ENCODE measurements at places on chromosomes 6 and 20.

DNA sequence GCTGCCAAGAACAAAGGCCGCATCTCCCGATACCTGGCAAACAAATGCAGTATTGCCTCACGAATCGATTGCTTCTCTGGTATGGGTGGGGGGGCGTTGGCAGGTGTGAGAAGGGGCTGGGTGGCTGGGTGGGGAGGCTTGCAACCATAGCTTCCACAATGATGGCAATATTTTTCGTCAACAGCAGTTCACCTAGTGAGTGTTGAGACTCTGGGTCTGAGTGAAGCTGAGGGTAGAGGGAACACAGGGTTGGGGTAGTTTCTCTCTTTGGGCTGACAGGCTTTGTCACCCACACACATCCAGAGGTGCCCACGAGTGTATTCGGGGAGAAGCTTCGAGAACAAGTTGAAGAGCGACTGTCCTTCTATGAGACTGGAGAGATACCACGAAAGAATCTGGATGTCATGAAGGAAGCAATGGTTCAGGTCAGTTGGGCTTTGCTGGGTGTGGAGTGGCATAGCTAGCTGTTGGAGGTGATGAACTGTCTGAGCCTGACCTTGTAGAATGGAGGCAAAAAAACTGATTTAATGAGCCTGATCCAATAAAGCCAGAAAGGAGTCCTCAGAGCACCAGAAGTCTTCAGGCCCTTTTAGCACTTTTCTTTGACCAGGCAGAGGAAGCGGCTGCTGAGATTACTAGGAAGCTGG is 4.2 kb downstream of the NOP56 start:
- no peak for DNase-seq

GRCh38 chr6:111871725-111872400 is 1.4 kb downstream of the FYN start:
- peak; percentile 79 for DNase-seq

DNA sequence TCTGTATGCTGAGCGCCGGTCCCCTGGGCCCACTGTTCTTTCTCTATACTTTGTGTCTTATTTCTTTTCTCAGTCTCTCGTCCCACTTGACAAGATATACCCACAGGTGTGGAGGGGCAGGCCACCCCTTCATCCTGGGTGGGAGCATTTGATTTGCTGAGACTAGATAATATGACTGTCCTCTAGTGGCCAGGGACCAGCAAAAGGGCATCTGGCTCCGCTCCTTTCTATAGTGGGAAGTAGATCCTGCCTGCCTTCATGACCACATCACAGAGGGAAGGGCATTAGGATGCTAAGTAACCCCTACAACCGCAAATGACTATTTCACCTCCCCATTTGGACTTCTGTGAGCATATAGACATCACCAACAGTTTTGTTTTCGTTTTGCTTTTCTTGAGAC is 64.5 kb downstream of the TRMT6 start:
- no peak for DNase-seq

DNA sequence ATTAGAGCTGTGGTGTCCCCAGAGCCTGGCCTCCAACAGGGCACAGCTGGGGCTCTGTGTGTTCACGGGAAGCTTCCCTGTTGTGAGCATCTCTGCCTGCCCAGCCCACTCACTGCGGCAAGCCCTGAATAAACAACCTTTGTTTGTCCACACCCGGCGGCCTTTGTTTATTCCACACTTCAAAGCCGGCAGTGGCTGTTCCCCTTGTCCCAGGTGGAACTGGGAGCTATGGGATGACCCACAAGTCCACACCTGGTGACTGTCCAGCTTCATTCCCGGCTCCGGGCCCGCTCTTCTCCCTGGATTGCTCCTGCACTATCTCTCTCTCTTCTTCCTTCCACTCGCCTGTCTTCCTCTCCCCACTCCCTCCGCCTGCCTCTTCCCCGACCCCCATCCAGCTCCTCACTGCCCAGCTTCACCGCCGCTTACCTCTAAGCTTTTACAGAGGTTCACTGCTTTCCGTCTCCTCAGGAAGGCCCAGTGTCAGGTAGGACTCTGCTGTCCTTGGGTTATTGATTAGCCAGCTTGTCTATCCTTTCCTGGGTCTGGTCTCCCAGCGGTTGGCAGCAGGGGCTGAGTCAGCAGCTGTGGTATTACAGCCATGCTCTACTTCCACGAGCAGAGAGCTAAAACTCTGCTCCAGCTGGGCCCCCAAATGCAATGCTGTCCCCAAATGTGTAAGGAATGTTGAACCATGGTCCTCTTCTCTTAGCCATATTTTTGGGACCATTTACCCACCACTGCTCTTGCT is 17.8 kb downstream of the DACT2 start:
- no peak for DNase-seq

GRCh38 chr6:158544428-158544827 is 15.5 kb upstream of the TMEM181 start:
- no peak for DNase-seq

DNA sequence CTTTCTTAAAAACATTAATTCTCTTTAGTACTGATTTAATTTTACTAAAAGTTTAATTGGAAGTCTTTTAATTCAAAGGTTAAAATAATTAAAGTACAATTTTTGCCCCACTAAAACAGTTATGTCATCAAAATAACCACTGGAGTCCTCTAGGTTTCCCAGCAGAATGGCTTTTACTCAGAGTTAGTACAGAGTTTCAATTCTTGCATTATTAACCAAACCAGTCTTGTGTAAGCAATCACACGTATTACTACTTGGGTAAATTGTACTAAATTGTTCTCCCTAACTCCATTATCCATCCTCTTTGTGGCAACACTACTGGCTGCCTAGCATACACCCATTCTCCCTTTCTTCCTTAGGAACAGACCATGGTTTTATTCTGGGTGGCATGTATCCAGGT is 36.9 kb downstream of the CDK19 start:
- DNase-seq: no peak

DNA sequence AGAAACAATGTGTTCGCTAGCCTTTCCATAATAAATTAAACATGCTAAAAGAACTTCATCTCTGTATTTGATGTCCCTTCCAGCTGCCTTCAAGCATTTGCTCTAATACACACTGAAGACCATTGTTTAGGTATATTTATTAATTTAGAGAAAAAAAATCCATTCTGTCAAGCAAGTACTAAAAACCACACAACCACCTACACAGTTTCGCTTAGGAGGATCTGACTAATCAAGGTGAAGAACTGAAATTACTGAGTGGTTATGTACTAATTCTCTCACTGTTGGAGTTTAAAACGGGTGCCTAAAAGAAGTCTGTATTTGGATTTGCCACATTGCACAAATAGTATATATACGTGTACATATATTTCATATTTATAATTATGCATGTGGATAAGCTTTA is 58.9 kb downstream of the GMDS start:
- DNase-seq: no peak
